Kidney (tissue), 22 donors: ENCODE measurements at places on chromosomes 7 and 10. TPM values are rescaled to one million over a fixed set of nuclear protein-coding genes. Genes with fewer than 3 reads are reported as not detected.
A peak's percentile ranks its signal among the peaks of the same experiment; 100 is the strongest.

GRCh38 chr7:73647725-73648592, 19.7 kb upstream of the VPS37D start:
- peak; percentile 44 for DNase-seq

DNA sequence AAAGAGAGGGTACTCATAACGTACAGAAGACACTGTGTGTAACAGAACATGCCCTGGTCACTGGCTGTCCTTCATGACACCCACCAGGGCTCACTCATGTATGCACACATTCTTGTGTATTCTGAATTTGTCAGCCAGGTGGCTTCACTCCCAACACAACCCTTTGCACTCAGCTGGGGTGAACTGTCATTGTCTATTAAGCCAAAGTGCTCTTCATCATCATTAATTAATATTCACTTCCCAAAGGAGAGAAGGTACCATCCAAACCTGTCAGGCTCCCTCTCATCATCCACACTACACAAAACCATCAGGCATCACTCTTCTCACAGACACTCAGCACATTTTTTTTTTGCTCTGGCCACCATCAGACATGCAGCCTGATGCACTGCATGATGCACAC, 469.8 kb downstream of the SORCS1 start:
- DNase-seq, result no peak

DNA sequence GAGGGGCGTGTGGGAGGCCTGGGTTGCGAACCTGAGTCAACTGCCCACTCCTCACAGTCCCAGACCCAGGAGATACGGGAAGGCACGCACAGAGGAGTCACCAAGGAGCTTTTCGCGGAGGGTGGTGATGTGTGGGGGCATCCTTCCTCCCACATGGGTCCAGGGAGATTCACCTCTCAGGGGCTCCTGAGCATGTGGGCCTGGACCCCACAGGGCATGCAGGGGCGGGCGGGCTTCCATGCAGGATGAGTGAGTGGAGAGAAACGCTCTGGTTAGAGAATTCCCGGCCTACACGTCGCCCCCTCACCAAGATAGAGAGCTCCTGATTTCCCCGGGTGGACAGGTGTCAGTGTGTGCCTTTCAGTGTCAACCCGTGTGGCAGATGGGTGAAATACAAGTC, 641.7 kb upstream of the FZD8 start:
- DNase-seq, result peak; percentile 24

GRCh38 chr10:23155169-23155568, 36.9 kb upstream of the PTF1A start:
- no peak for DNase-seq

DNA sequence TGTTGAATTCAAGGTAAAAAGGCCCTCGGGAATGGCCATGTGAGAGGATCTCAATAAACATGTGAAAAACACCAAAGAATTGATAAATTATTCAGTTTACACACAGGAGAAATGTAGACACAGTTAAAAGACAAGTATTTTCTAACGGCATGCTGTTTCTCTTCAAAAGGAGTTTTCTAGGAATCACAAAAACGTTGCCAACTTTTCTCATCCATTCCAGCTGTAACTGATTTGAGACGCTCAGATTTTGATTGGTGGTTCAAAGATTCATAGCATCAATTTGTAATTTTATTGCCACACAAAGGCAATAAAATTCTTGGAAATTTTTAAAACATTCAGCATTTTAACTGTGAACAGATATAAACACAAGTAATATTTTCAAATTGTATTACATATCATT, 384.9 kb upstream of the PFKP start:
- DNase-seq, result no peak

DNA sequence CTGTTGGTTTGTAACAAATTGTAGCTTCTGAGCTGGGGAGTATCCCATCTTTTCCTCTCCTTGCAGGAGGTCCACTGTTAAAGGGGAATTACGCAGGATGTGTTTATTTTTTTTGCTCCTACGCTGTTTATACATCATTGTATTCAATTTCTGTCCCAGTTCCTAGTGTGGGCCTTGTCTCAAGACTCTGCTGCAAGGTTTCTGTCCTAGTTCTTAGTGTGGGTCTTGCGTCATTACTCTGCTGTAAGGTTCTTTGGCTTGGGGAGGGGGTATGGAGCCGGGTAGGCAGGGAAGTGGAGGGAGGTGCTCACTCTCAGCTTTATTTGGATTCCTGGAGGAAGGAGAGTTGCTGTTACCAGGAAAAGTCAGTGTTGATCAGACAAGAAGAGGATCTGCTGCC, 64.0 kb upstream of the TRIM8 start:
- DNase-seq, result no peak

Gene LRRD1
- 0.25 TPM for total RNA-seq

- DNase-seq, result no peak
These were observed 27.2 kb downstream of the EZH2 start for GRCh38 chr7:148856891-148857290.

DNA sequence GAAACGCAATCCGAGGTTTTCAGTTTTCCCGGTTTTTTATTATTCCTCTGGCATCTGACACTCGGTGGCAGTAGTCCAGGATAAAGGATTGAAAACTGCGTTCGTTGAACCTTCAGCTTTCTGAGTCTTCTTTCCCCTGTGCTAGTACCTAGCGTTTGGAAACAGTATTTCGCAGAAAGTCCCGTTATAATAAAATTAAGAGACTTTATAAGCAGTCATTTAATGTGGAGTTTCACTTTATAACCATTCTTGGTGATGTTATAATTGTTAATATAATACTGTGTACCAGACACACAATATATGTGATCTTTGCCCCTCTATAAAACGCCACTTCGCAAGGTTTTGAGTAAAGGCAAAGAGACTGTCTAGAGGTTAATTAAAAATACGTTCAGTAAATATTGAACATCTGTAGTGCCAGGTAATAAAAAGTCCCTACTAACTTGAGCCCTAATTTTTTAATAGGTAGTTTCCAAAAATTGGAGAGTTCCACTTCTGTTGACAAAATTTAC, 874 bp downstream of the CISD1 start:
- DNase-seq, result no peak

Gene SPDYE9
- total RNA-seq, result not detected

DNA sequence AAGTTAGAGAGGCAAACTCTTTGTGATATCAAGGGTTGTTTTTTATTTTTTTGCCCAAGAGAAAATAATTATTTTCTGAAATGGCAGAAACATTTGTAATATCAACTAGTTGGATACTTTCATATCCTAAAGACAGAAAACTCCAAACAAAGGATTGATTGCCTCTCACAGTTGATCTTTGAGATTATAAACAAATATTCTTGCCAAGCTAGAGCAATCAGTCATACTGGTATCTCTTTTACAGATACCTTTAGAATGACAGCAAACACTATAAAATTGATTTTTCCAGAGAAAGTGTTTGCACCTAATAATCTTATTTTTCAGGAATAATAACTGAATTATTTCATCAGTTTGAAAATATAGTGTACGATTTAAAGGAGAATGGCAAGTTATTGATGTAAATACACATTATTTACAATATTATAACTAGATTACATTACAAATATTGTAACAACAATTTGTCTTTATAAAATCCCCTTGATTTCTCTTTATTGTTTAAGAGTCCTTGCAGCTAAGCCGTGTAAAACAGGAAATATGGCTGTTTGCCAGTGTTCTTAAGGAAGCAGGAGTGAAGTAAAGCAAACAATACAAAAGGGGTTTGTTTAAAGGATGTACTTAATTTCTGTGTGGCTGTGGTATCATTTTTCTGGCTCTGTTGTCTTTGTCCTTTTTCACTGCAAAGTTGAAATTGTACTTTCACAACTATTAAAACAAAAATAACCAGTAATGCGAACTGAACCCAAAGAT, 58.4 kb downstream of the MAPK8 start:
- no peak for DNase-seq

DNA sequence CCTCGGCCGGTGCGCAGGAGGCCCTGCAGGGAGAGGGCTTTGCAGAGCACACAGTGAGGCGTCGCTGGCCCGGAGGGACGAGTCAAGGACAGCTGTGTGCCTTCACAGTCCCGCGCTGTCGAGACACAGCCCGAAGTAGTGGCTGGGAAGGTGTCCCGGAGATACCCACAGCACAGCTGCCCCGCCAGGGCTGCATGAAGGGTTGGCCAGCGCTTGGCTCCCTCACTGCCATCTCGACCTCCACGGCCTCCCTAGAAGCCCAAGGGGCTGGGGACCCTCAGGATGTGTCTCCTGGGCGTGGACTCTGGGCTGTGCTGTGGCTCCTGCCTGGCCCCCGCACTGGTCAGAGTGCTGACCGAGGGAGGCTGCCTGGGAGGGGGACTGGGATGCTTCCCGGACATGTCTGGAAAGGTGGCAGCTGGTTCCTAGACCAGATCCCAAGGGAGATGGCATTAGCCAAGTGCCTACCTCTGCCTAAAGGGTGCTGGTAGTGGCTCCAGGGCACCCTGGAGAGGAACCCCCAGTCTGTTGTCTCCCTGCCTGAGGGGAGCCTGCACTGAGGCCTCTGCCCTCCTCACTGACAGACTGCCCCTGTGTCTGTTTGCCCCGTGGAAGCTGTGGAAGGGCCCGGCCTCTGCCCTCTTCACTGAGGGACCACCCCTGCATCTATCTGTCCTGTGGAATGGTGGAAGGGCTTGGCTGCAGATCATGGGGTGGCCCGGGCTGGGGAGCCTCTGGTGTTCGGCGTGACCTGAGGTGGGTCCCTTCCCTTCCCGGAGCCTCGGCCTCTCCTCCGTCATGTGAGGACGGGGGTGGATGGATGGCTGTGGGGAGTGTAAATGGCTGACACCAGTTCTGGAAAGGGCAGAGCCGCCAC, 5.8 kb downstream of the ELFN1 start:
- DNase-seq, result peak; percentile 73

Gene TDRD1
- total RNA-seq, result 0.88 TPM

DNA sequence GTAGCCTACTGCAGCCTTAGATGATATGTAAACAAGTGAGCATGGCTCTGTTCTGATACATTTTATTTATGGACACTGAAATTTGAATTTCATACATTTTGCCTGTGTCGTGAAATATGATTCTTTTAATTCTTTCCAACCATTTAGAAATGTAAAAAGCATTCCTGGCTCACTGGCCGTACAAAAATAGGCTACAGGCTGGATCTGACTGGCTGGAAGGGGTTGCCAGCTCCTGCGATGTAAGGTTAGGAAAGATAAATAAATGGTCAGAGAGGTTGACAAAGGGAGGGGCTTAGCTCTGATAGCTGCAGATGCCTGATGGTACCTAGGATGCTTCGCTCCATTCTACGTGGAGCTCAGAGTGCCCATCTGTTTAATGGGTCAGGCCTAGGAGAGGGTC, 3.4 kb downstream of the ADCYAP1R1 start:
- no peak for DNase-seq

- no peak for DNase-seq
These were observed 112.3 kb upstream of the FZD1 start for GRCh38 chr7:91151916-91152315.
